ENCODE measurements at places on chromosomes 4 and X.

DNA sequence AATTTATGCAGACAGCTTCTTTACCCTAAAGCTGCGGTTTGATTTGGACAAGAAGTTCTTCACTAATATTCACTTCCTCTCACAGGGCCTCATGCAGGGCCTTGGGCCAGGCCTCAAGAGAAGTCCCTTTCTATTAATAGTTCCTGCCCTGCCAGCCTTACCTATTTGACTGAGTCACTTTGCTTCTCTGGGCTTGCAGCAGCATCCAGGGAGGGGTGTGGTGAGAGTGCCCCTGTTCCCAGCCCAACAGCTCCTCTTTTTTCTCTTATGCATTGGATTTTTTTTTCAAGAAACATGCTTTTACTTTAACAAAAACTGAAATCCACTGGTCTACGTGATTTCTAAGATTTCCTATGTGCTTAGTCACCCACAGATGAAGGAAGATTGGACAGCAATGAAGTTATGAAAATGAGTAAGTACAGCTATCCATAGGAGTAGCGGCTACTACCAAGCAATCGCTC, 26.7 kb downstream of the FAM156B start:
- DNase-seq, result no peak

DNA sequence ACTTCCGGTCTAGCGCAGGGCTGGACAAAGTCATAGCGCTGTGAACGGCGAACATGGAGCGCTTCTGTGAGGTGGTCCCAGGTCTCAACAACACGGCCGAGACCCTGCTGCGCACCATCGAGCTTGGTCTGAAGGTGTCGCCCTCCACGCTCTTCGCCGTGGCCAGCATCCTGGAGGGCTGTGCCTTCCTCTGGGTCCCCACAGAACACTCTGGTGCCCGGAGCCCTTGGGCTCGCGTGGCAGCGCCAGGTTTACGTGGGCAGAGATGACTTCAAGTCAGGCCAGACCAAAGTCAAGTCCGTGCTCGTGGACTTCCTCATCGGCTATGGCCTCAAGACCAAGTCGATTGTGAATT, 128.6 kb downstream of the ANAPC4 start:
- DNase-seq, result no peak

- DNase-seq, result no peak
These were observed 51.7 kb downstream of the TBC1D9 start for GRCh38 chr4:140704392-140704960.

DNA sequence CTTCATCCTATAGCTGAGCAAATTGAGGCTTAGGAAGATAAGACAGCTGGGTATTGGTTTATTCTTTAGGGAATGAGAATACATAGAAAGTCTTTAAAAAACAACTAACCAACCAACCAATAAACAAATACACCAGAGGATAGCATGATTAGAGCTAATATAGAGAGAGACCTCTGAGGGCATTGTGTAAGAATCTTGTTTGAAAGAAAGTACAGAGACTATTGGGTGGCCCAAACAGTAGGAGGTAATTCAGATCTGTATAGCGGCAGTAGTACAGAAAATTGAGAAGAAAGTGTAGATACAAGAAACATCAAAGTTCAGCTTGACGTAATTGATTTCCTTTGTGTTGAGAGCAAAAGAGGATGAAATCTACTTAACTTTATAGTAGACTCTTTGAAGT, 1951.0 kb upstream of the ADGRL3 start:
- no peak for DNase-seq

DNA sequence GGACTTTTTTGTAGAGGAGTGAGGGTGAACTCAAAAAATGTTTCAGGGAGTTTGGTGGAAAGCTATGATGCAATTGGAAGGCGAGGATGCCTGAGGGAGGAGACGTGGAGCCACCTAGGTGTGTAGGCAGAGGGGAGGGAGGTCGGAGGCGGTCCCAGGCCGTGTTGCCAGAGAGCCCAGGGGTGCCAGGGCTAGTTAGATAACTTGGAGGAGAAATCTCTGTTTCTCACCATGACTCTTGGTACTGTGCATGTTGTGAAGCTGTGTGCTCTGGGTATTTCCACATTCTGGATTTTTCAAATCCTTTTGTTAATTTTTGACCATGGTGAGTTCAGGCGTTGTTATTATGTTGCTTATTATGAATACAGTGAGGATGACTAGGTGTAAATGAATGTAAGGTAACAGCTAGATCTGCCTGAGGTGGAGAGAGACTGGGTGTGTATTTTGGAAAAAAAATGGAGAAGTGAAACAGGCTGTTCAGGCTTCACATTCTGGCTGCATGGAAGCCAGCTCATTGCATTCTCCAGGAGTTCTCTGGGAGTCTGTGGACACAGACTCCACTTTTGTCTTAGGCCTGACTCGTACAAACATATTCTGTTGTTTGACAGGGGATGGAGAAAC, 4.5 kb downstream of the RAB9A start:
- DNase-seq, result peak; percentile 44

DNA sequence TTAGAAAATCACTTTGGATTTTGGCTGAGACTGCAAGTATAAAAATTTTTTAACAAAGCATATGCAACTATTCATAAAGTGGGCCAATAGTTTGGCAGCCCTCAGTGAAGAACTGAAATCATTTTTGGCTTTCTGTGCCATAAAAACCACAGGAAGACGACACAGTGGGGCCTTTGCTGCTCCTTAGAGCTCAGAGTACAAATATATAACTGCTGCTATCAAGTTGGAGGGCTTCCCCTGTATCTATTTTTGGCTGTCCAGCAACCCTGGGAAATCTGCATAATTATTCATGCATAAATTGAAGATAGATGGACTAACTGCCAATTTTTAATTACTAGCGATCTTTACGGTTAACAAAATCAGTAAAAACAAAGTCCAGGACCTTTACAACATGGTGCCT, 51.5 kb upstream of the FTHL17 start:
- DNase-seq, result no peak

Measured in globus pallidus (tissue), 1 donor.